ENCODE measurements at places on chromosomes 4 and X.
A peak's percentile ranks its signal among the peaks of the same experiment; 100 is the strongest.

DNA sequence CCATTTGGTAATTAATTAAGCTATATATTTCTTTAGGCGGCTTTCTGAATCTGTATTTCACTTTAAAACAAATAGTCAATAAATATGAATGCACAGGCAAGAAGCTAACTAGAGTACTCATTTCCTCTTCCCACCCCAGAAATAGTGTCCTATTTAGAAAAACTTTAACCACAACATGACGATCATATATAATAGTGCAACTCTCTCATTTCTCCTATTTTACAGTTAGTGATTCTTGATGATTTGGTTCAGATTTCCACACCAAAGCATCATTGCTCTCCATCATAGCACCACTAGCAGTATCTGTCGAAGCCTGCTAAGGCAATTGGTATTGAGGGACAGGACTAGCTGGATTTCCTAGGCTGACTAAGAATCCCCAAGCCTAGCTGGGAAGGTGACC, 184.0 kb upstream of the GALNTL6 start:
- no peak for DNase-seq

GRCh38 chr4:86302830-86303229, 57.0 kb downstream of the MAPK10 start:
- DNase-seq = no peak

- no peak for DNase-seq
Observed at GRCh38 chr4:25609976-25610375, 45.7 kb upstream of the SLC34A2 start.

DNA sequence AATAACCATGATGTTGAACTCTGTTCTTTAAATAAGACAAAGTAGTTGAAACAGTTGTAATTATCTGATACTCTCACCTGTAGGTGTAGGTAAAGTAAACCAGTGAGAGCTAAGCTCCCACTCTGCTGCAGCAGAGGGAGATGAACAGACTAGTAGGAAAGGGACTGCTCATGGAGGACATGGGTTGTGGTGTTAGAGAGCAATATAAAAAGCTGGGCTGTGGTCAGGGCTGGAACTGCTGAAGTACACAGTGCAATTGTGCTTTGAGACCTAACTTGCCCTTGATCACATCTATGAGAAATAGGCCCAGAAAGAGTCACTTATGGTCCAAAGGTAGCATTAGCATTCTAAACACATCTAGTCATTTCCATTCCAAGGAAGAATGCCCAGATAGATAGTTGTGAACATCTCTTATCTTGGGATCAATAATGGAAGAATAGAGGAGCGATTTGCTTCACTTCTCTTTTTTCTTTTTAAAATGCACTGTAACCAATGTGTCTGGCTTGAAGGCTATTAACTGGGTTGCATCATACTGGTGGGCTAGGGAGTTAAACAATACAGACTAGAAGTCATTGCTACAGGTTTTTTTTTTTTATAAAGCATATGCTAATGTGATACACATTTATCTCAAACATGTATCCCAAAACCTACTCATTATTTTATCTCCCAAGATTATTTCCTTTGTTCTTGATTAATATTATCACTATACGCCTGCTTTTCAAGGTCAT, 251.3 kb upstream of the CENPE start:
- DNase-seq = no peak

DNA sequence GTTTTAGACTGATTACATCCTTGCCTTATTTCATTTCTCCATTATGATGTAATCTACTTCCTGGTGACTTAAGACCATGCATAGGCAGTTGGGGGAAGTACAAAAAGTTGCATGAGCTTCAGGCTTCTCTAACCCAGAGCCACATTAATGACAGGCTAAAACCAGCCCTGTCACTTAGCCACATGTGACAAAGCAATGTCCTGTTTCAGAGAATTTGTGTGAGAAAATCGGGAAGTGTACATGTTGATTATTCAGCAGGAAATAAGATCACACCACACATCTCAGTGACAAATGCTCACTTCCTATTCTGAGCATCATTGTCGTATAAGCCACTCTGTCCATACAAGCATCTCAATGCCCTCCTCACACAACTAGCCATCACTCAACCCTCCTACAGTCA, 98.5 kb upstream of the MAGEB16 start:
- DNase-seq = peak; percentile 62

- DNase-seq = peak; percentile 67
Observed at GRCh38 chrX:16119353-16120220, 3.8 kb upstream of the GRPR start.

DNA sequence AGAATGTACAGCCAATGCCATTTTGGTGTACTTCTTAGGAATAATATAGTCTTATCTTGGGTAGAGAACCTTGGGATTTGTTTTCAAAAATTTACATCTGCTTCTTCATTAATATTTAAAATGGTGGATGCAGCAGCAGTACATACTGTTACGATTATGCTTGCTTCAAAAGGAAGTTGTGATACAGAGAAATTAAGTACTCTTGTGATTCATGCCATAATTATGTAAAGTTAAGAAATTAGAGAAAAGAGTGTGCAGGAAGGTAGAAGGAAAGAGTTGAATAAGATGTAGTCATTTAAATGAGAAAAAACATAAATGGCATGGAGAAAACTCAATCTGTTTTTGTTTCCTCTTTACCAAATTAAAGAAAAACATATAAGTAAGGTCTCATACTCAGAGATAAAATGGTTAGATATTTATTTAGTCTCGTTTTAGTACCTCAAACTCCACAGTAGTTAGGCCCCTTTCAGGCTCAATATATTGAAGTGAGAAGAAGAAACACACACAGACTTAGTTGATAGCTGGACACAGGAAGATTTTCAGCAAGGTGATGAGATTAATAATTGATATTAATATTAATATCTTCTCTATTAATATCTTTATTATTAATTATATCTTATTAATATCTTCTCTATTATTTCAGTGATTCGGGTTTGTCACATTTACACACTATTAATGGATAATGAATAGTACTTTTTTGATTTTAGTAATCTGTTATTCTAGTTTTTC, 70.1 kb upstream of the HPGD start:
- no peak for DNase-seq

DNA sequence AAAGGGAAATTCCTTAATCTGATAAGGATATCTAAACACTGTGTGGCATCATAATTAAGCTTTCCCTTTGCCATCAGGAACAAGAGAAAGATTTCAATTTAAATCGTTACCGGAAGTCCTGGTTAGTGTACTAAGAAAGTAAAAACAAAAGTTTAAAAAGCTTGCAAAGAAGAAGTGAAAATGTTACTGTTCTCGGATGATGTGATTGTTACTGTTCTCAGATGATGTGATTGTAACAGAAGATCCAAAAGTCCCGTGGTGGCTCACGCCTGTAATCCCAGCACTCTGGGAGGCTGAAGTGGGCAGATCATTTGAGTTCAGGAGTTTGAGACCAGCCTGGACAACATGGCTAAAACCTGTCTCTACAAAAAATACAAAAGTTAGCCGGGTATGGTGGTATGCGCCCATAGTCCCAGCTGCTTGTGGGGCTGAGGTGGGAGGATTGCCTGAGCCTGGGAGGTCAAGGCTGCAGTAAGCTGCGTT, 62.5 kb downstream of the RGS12 start:
- DNase-seq = peak; percentile 74

GRCh38 chr4:48665555-48666186, 114.4 kb downstream of the FRYL start:
- DNase-seq = no peak

DNA sequence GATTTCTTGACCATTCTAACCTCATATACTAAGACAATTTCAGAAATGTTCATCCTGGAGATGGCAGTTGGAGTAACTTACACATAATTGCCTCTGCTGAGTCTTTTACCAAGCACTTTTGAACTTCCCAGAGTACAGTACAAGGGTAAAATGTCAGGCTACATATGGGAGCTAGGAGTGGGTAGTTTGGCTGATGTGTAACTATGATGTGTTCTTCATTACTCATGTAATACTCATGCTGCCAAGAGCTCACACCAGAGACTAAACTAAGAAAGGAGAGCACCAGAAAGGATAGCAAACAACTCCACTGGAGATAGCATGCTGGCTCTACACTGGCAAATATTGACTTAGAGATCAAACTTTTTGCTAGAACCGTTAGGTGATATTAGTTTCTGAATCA, 194.0 kb downstream of the PDGFRA start:
- DNase-seq = no peak

GRCh38 chr4:123338715-123339114, 57.9 kb upstream of the SPRY1 start:
- no peak for DNase-seq

DNA sequence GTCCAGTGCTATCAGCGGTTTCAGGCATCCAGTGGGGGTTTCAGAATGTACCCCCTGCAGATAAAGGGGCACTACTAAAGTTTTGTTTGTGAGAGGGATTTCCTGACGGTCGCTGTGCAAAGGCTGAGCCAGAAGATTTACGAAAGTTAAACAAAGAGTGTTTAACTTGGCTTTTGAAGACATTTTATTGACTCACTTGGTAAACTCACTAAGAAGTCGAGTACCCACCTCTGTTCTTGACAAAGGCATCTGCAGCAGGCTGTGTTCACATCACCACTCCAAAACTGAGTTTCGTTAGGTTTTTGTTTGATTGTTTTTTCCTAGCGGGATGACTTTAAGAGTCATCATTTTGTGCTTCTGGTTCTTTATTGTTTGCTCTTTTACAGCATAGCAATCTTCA, 143.9 kb upstream of the TBL1X start:
- no peak for DNase-seq

DNA sequence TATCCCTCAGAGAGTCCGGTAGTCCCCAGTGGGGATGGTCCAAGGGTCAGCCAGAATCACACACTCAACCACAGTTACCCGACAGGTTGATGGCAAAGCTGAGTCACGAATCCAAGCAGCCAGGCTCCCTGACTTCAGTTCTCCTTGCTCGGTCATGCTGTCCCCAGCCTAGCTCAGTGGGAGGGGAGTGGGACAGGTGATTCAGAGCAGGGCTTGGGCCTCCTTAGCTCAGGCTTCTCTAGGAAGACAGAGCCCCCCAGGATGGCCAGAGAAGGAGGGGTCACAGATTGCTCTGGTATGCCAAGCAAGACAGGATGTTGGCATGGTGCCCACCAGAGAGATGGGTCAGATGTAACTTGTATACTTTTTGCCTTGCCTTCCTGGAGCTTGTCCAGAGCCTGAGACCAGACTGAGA, 66.5 kb downstream of the EFNB1 start:
- no peak for DNase-seq

DNA sequence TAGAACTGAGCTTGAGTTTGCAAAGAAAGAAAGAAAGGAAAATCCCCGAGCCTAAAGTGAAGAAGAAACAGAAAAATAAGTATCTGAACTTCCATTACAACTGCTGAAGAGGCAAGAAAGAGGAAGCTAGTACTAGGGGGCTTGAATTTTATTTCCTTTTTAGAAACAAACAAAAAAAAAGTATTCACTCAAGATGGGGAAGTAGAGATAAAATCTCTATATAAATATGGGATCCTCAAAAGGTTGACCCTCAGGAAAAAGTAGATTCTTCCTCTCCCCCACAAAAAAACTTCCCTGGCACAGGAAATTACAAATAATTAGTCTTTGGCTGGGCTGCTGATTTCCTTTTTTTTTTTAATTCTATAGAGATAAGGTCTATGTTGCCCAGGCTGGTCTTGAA, 16.0 kb downstream of the LRBA start:
- peak; percentile 10 for DNase-seq

DNA sequence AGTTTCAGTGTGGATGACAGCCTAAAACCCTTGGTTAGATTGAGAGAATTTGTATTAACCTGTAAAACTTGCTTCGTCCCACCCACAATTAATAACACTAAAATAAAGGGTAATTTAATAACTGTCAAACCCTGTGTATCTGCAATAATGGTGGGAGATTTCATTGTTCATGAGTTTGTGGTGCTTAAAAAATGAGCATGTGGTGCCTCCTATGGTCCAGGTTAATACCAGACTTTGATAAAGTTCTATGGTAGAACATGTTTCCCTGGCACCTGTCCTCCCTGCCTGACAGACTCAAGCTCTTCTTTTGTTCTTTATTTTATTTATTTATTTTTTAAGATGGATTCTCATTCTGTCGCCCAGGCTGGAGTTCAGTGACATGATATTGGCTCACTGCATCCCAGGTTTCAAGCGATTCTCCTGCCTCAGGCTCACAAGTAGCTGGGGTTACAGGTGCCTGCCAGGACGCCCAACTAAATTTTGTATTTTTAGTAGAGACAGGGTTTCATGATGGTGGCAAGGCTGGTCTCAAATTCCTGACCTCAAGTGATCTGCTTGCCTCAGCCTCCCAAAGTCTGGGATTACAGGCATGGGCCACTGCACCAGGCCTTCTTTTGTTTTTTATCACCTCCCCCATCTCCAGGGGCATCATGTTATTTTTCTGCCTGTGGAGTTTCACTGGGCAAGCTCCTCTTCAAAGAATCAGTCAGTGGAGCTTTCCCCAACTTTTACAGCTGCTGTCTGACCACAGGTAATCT, 289.2 kb downstream of the NR3C2 start:
- no peak for DNase-seq

DNA sequence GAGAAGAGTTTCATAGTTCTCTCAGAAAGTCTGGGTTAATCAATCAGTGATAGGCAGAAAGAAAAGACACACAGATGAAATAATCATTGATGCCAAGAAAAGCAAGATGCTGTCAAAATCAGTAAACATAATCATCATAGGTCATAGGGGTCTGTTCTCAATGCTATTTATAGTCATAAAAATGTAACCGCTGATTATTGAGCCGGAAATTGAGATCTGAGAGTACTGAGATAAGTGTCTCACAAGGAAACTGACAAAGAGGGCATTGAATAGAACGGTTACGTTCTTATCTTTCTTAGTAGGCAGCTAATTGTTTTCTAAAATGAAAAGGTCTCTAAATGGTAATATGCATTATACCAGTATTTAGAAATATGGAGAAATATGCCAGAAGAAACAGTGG, 1686.1 kb upstream of the AGA start:
- DNase-seq = no peak

DNA sequence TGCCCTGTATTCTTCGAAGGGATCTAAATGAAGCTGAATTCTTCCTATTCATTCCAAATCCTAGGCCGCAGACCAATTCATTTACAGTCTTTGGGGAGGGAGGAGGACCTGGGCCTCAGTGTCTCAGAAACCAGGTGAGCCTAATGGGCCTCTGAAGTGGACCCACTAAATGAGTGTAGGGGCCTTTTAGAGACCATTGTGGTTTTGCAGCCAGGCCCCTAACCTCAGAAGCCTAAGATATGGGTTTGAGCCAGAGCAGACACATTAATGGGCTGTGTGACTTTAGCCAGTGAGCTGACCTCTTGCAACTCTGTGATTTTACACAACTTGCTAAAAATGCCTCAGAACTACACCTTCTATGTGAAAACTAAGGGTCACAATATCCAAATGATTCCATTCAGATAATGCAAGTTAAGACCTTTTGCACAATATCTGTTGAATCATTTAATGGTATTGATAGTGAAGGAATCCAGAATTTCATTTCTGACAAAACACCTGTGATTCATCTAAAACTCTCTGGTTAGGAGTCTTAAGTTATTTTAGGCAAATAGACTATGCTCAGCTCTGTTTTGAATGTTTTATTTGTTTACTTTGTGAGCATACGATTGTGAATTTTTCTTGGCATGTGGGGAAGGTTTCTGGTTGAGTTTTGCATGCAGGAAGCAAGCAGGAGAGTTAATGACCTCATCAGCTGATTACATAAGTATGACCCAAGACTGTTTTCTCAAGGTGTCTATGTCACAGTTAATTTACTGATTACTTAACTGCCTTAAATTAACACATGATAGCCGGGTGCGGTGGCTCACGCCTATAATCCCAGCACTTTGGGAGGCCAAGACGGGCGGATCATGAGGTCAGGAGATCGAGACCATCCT, 75.0 kb downstream of the EVC start:
- DNase-seq = no peak

- DNase-seq = no peak
Observed at GRCh38 chr4:81096566-81096965, 66.1 kb downstream of the BMP3 start.

Data from inflammatory macrophage treated with lipopolysaccharide for 1 hour (primary cell).